ENCODE measurements at places on chromosomes 12 and 14. TPM values are rescaled to one million over a fixed set of nuclear protein-coding genes. Genes with fewer than 3 reads are reported as not detected.

The NEUROD4 gene
- not detected for total RNA-seq

The PLEKHH1 gene
- total RNA-seq = 0.11 TPM

The SLC5A8 gene
- total RNA-seq = not detected

The NTF3 gene
- 0.09 TPM for total RNA-seq

The TAS2R8 gene
- total RNA-seq = 0.11 TPM

The MIP gene
- total RNA-seq = 0.26 TPM

The TMEM117 gene
- 7.5 TPM for total RNA-seq

The PYGL gene
- total RNA-seq = 71.9 TPM

The POU6F1 gene
- 2.2 TPM for total RNA-seq

The GABARAPL1 gene
- 215 TPM for total RNA-seq

The ULK1 gene
- total RNA-seq = 7.4 TPM

The PPFIA2 gene
- total RNA-seq = not detected

The TTC9 gene
- total RNA-seq = 0.52 TPM

The SPATS2 gene
- total RNA-seq = 12.1 TPM

The PPP2R5C gene
- total RNA-seq = 91.4 TPM

The BCL2L2 gene
- total RNA-seq = 15.3 TPM

The AKAP3 gene
- total RNA-seq = 1.3 TPM

The TAS2R31 gene
- total RNA-seq = 2.7 TPM

The ACVRL1 gene
- 263 TPM for total RNA-seq

The ENDOU gene
- total RNA-seq = under 0.01 TPM

The CLEC4D gene
- total RNA-seq = not detected
